ENCODE measurements at places on chromosomes 7 and 10. TPM values are rescaled to one million over a fixed set of nuclear protein-coding genes. Genes with fewer than 3 reads are reported as not detected.

GATA3 gene
- 0.76 TPM for total RNA-seq

TUBB8 gene
- 0.33 TPM for total RNA-seq

CUZD1 gene
- total RNA-seq = 0.16 TPM

AKR1C4 gene
- not detected for total RNA-seq

LEP gene
- total RNA-seq = not detected

Data from mesangial cell (primary cell).